ENCODE measurements at places on chromosomes 11 and 22. TPM values are rescaled to one million over a fixed set of nuclear protein-coding genes. Genes with fewer than 3 reads are reported as not detected.

The OR8G1 gene
- not detected for total RNA-seq

The SLC25A45 gene
- 9.1 TPM for total RNA-seq

The MYO18B gene
- total RNA-seq: 31.6 TPM

The MUC5B gene
- total RNA-seq: not detected

The MGAT3 gene
- 11.0 TPM for total RNA-seq

The SCGB1C1 gene
- not detected for total RNA-seq

The ANO1 gene
- total RNA-seq: 65.6 TPM

The HTR3A gene
- total RNA-seq: not detected

The KRTAP5-8 gene
- 0.42 TPM for total RNA-seq

The OR51M1 gene
- not detected for total RNA-seq

The CHST1 gene
- 11.0 TPM for total RNA-seq

The DNAJC24 gene
- 17.1 TPM for total RNA-seq

The CCDC117 gene
- total RNA-seq: 20.3 TPM

The CASTOR1 gene
- 14.0 TPM for total RNA-seq

The BBS1 gene
- total RNA-seq: 58.1 TPM

The PRR33 gene
- total RNA-seq: not detected

The ST13 gene
- 172 TPM for total RNA-seq

The GPHA2 gene
- total RNA-seq: not detected

The GPR152 gene
- total RNA-seq: not detected

The SGSM1 gene
- total RNA-seq: 9.2 TPM

The ANGPTL5 gene
- 1.3 TPM for total RNA-seq

The FGF4 gene
- not detected for total RNA-seq

The SLC22A25 gene
- not detected for total RNA-seq

The UQCR10 gene
- total RNA-seq: 42.4 TPM

The GDPD4 gene
- not detected for total RNA-seq

The CHRDL2 gene
- 14.5 TPM for total RNA-seq

The OR2D2 gene
- not detected for total RNA-seq

The FAM111B gene
- 0.87 TPM for total RNA-seq

The GRM5 gene
- total RNA-seq: 3.4 TPM

The APOL2 gene
- 42.0 TPM for total RNA-seq

The OR6A2 gene
- 0.26 TPM for total RNA-seq

The TTC36 gene
- not detected for total RNA-seq

The PHLDA2 gene
- 7.1 TPM for total RNA-seq

The VPS51 gene
- 121 TPM for total RNA-seq

The POU2AF2 gene
- not detected for total RNA-seq

The DNAJB7 gene
- not detected for total RNA-seq

The MB gene
- total RNA-seq: not detected

The GAB4 gene
- not detected for total RNA-seq

The SCARF2 gene
- total RNA-seq: 35.4 TPM

The MS4A1 gene
- 1.2 TPM for total RNA-seq

The GRAMD1B gene
- total RNA-seq: 4.5 TPM

The CCDC188 gene
- total RNA-seq: 0.78 TPM

The CDON gene
- total RNA-seq: 50.3 TPM

The PLEKHA7 gene
- total RNA-seq: 9.9 TPM

The NARS2 gene
- total RNA-seq: 11.2 TPM

The CYTH4 gene
- 68.7 TPM for total RNA-seq

The CRYAB gene
- 2,347 TPM for total RNA-seq

The MIOX gene
- total RNA-seq: not detected

The SCUBE2 gene
- 6.0 TPM for total RNA-seq
